ENCODE measurements at places on chromosomes 4 and X.

GRCh38 chr4:84529169-84529751, 30.2 kb upstream of the NKX6-1 start:
- peak; percentile 40 for DNase-seq

GRCh38 chr4:37068580-37068979, 176.0 kb upstream of the NWD2 start:
- DNase-seq, result no peak

DNA sequence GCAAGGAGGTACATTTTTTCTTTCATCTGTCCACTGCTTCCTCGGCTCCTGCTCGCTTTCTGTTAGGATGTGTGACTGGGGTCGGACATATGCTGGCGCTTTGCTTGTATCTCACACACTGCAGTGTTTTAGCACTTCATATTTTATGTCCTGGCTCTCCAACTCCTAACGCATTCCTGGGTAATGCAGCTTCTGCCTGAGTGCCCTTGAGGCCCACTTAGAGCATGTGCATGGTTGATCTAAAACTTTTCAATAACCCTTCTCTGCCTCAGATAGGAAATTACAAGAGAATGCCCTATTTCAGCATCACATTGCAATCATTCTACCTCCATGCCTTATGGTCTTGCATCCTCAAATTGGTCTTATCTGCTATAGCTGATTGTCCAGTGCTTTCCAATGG, 65.3 kb downstream of the NEIL3 start:
- DNase-seq, result no peak

DNA sequence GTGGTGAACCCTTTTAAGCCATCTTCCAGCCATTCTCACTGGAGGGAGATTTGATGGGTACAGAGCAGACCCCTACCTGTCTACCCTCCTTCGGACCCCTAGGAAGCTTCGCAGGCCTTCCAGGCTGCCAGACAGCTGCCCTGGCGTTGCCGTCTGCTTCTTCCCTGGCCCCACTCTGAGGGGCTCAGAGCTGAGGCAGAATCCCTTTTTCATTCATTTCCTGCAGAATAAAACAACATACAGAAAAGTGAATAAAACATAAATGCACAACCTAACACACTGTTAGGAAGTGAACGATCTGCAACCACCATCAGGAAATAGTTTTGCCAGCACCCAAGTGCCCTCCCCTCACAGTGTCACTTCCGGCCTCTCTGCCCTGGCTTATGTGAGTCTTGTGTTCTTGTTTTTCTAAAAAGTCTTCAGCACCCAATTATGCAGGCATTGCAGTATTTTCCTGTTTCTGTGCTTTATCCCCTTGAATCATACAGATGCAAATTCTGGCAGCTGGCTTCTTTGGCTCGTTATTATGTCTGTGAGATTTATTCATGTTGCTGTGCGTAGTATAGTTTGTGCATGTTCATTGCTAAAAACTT, 5.6 kb upstream of the ADD1 start:
- DNase-seq, result no peak

- no peak for DNase-seq
Observed at GRCh38 chr4:60088807-60089486, 1111.2 kb upstream of the ADGRL3 start.

DNA sequence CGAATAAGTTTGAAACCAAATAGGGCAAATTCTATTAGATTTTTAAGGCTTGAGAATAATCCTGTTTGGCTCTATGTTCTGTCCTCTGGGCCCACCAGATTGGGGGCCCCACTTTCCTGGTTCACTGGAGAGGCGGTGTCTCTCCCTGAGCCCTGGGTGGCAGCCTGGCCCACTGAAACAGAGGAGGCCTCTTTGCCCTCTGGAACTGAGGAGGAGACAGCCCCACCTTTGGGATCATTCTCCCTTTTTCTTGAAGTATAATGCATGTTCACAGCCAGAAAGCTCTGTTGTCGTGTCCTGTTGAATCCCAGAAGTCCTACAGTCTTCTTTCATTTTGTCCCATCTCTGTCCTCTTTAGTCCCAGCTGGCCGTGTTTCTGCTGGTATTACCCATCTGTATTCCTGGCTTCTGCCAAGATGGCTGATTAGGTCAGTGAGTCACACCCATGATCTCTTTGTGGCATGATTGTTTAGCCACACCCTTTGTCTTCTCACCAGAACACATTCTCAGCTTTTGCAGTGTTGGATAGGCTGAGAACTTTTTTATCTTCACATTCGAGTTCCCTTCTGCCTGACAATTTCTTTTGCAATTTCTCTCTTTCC, 8.1 kb upstream of the TBC1D25 start:
- DNase-seq, result peak; percentile 52

DNA sequence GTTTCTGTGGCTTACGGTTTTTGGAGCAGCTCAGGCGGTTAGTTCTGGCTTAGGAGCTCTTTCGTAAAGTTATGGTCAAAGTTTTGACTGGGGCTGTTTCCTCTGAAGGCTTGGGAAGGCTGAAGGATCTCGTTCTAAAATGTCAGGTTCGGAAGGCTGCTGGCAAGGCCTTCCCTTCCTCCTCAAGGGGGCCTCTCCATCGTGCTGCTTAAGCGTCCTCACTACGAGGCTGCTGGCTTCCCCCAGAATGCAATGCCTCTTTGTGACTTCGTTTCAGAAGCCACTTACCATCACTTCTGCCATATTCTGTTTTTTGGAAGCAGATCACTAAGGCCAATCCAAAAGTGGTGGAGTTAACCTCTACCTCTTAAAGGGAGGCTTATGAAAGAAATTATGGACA, 1196.4 kb upstream of the TENM3 start:
- no peak for DNase-seq

DNA sequence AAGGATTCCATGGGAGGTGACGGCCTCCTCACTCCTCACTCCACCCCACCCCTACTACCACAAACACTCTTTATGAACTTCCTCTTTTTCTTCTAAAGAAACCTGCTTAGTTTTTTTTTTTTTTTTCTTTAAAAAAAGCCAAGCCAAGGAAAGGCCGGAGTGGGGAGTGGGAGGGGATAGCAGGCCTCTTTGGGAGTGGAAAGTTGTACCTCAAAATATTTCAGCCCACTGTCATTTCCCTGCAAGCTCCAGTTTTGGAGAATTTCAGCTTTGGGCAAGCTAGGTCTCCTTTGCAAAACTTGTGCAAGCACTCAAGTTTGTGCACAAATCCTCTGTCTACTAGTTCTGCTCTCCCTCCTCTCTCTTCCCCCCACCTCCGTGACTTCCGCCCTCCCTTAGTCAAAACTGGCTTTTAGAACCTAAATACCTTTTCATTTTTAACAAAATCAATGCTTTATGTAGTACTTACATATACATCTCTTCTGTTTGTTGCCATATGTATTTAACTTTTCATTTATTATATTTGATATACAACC, 512 bp upstream of the ANTXR2 start:
- no peak for DNase-seq

GRCh38 chrX:37785569-37785968, 5.7 kb downstream of the CYBB start:
- DNase-seq, result peak; percentile 50

- no peak for DNase-seq
Observed at GRCh38 chrX:70504772-70505450, 60.3 kb downstream of the DLG3 start.

- DNase-seq, result peak; percentile 74
Observed at GRCh38 chr4:38387819-38388218, 276.2 kb upstream of the KLF3 start.

DNA sequence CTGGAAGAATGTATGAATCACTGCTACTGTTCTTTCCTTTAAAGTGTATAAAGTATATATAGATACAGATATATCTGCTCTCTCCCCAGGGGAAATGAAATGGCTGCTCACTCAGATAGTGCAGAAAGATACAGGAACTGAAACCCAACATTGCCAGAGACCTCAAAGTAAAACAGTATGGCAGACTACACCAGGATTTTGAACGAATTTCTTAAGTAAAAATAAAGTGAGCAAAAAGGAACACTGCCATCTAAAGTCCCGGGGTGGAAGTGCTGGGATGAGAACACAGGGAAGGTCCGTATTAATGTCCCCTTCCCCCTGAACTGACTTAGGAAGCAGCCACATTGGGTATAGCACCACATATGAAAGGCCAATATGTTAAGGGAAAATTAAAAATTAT, 93.4 kb downstream of the TMA16 start:
- no peak for DNase-seq

GRCh38 chr4:80140194-80140593, 57.1 kb upstream of the PRDM8 start:
- DNase-seq, result no peak

DNA sequence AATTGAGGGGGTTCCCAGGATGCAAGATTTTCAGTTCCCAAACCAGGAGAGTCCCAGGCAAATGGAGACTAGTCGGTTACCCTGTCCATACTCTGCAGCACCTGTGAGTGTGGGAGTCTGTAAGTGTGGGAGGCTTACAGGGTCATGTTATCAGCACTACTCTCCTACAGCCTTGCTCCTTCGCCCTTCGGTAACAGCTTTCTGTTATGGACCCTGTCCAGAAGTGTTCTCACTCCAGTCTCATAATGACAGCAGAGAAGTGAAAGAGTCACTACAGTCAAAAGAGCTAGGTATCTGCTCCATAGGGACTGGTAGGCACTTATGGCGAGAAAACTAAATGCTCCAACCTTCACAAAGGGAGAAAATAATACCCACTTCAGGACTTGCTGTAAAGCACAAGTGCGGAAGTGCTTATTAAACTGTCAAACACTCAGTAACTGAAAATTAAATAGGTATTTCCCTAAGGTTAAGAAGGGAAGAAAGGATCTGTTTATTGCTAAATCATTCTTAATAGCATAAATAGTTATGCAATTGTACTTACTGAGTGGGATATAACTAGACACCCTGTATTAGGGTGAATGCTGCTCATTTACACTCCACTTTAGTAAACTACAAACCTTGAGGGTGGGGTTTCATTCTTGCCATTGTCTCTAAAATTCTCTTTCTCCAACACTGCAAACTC, 2.7 kb upstream of the ADH7 start:
- no peak for DNase-seq

GRCh38 chr4:7861440-7861881, 78.2 kb downstream of the AFAP1 start:
- peak; percentile 78 for DNase-seq

GRCh38 chr4:48557478-48557877, 67.4 kb downstream of the ZAR1 start:
- peak; percentile 10 for DNase-seq

DNA sequence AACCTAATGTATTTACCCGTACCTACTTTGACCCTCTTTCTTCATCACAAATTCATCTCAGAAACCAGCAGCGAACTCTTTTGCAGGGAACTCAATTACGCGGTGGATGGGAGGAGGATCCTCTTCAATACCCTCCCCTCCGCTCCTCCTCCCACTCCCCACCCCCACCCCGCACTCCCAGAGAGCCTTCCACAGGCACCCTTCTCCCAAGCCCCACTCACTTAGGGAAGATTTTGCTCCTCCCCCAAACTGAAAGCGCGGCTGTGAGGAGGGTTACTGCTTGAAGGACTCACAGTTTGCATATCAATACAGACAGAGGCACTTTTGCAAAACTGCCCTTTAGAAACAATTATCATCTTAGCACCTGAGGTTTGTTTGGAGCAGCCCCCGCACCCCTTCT, 960 bp upstream of the IL1RAPL1 start:
- no peak for DNase-seq

DNA sequence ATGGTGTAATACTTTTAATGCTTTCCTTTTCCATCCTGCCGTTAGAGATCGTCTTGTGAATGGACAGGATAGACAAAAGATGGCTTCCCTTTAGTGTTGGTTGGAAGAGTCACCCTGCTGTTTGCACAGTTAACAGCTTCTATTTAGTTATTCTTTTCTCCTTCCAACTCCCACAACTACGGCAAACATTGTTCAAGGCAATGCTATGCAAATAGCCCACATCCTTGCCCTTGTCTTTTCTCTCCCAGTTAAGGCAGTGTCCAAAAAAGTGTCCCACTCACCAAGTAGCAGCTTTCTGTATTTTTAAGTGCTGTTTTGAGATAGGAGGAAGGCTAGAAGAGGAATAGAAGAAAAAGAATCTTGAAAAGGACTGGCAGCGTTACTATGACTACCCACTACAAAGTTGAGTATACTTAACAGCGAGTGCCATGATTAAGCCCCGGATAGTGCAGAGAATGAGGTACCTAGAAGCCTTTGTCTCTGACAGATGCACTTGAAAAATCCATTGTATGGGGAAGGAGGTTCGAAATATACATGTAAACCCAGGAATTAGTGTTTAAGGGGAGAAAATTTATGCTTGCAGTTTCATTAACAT, 12.1 kb upstream of the RUFY3 start:
- DNase-seq, result peak; percentile 17

- no peak for DNase-seq
Observed at GRCh38 chrX:74525116-74525515, 89.3 kb downstream of the RLIM start.

- DNase-seq, result no peak
Observed at GRCh38 chr4:34935739-34936138, 1308.6 kb downstream of the ARAP2 start.

DNA sequence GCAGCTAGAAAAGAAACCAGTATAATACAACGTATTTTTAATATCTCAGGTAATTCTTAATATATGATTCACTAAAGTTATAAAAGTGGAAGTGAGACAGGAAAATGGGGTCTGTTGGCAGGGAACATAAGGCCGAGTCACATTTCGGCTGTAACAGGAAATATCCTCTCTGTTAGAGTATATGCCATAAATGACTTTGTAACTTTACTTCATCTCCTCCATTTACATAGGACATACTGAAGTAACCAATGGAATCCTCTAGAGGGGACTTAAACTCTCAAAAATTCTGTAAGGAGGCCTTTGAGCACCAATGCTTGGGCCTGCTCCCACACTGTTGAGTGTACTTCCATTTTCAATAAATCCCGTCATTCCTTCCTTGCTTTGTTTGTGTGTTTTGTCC, 71.3 kb downstream of the ANKRD17 start:
- no peak for DNase-seq

GRCh38 chr4:51942108-51942832, 77.9 kb downstream of the LRRC66 start:
- DNase-seq, result peak; percentile 68

- no peak for DNase-seq
Observed at GRCh38 chr4:182145334-182145905, 97.8 kb upstream of the TENM3 start.

DNA sequence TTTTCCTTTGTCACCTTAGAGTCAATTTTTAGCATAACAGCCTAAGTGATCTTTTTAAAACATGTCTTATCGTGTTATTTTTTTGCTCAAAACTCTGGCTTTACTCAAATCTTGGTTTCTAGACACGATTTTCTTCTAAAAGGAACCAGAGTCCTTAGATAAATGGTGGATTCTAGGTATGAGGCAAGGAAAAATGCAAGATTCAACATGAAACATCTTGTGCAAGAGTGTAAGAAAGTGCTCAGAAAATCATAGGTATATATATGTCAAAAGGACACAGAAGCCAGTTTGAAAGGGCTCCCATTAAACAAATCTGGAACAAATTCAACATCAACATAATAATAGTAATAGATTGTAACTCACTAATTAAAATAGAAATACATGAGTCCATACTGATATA, 8.1 kb upstream of the ADGRG4 start:
- no peak for DNase-seq

DNA sequence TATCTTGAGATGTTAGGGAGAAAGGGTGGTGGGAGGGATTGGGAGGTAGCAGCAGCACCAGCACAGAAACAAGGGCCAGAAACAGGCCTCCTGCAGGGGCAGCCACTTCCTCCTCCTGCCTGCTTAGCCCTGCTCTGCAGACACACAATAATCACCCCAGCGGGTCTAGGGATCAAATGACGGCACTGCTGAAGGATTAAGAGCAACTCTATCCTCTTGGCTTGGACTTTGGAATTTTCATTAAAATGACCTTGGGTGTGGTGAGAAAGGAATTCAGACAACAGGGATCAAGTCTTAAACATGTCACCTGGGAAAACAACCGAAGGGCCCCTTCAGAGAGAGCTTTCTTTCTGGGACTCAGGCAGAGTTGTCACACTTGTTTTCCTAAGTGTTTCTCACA, 353.4 kb downstream of the SPRY1 start:
- peak; percentile 36 for DNase-seq
